ENCODE measurements at places on chromosomes 2 and 18. TPM values are rescaled to one million over a fixed set of nuclear protein-coding genes. Genes with fewer than 3 reads are reported as not detected.

CYP27C1 gene
- 1.8 TPM for total RNA-seq

PKDCC gene
- 1.8 TPM for total RNA-seq

- no peak for ATAC-seq
These were observed 122.6 kb downstream of the DYSF start for GRCh38 chr2:71575966-71576365.

DNA sequence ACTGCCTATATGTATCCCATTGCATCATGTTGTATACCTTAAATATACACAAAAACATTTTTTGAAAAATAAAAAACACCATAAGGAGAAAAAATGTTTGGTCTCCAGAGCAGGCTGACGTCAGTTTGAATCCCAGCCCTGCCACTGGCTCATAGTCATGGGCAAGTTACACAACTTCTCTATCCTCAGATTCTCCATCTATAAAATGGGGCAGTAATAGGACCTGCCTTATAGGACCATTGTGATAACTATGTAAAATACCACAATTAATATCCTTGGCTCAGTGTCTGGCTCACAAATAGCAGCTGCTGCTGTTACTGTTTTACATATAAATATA, 135.6 kb downstream of the SMAD7 start:
- ATAC-seq: no peak

DNA sequence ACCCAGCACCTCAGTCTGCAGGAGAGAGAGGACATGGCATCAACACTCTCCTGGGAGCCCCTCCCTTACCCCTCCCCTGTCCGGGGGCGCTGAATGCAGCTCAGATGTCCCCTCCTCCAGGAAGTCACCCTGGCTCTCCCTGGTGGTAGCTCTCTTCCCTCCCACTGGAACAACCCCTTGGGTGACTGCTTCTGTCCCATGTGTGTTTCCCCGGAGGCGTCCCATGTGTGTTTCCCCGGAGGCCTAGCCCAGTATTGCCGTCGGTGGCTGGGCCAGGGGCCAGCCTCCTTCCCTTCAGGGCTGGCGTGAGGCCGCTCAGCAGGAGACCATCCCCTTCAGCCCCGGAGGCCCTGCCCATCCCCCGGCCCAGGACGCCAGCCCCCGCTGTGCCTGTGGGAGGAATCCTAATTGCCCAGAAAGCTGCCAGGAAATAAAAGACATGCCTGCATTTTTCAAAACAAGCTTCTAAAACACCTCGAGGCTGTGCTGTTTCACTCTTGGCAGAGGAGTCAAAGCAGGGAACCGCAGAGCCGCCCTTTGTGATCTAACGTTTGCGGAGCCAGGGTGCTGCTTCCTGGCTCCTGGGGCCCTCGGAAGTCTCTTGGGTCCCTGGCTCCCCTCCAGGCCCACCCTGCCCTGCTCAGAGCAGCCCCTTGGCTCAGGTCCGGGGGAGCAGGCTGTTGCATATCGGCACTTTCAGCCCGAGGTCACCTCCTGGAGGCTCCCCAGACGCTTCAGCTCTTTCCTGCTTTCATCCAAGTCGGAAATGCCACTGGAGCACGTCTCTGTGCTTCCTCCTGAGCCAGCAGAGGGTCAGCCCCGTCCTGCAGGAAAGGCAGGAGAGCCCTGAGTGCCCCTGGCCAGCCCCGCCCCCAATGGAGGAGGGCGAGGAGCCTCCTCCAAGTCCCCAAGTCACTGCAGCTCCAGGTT, 11.4 kb downstream of the SNED1 start:
- ATAC-seq: peak; percentile 41

GRCh38 chr2:118847762-118848172, 319 bp upstream of the EN1 start:
- peak; percentile 22 for ATAC-seq

- ATAC-seq: no peak
These were observed 75.0 kb downstream of the SOCS6 start for GRCh38 chr18:70363861-70364260.

DNA sequence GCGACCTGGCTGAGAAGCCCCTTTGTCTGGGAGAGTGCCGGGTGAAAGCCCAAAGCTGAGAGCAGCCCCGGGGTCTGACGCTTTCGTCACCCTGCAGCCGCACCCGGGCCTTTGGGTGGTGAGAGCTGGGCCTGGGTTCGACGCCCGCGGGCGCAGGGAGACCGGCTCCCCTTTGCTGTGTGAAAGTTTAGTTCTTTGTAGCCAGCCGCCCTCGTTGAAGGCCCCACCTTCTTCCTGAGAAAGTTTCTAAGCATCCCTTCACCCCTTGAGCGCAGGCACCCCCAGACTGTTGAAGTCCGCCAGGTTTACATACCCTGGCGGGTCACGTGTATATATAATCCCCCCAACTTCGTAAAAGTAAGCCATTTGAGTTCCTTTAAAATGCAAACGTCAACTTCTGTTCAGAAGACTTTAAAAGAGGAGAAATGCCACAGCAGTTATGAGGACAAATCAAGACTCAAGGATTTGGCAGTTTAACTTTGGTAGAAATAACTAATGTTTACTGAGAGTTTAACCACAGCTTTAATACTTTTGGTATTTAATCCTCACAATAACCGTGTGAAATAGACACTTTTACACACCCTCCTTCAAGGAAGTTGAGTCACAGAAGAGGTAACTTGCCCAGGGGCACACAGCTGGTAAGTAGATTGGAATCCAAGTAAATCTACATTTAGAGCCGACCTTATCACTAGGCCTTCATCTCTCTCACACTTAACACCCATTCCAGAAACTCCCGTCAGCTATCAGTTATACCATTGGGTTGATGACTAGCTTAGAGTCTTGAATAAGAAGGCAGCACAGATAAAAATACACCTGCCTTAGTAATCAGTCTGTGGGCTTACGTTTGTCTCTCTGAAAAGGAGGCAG, 1.1 kb upstream of the MBOAT2 start:
- ATAC-seq: peak; percentile 66

- no peak for ATAC-seq
These were observed 2.8 kb upstream of the ZNF532 start for GRCh38 chr18:58861861-58862301.

All from esophagus mucosa (tissue), 1 donor.